Common myeloid progenitor, CD34-positive (primary cell): ENCODE measurements at places on chromosomes 2 and 18.

GRCh38 chr2:2022941-2023586 is 278.7 kb upstream of the PXDN start:
- DNase-seq = no peak

DNA sequence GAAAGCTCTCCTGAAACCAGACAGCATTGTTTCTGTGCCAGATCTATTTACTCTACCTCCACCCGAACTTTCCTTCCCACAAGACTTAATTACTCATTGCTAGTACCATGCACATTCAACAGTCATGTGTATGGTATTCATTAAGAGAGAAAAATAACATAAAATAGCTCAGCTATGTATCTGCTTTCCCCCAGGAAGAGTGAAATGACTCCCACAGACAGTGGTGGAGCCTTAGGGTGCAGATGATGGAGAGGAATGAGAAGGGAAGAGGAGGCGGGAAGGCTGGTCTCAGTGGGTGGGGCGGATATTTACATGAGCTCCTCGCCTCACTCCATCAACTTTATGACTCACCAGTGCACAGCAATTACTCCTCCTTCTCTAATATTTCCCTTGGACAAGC is 724.5 kb downstream of the EPHA4 start:
- no peak for DNase-seq

GRCh38 chr2:139946690-139947089 is 1166.5 kb upstream of the NXPH2 start:
- no peak for DNase-seq

- no peak for DNase-seq
Observed at GRCh38 chr2:103780088-103780702, 1018.4 kb downstream of the TMEM182 start.

GRCh38 chr2:9758741-9759140 is 84.5 kb upstream of the TAF1B start:
- DNase-seq = no peak

- no peak for DNase-seq
Observed at GRCh38 chr18:24189664-24190346, 50.9 kb downstream of the CABYR start.
